Stimulated activated CD4-positive, alpha-beta T cell treated with anti-CD3 and anti-CD28 coated beads, Interleukin-1b, Interleukin-23, amount 100 ng/mL, for 1 hour (primary cell): ENCODE measurements at places on chromosomes 3 and 15.

- DNase-seq, result no peak
These were observed 118.0 kb upstream of the DPH6 start for GRCh38 chr15:35663956-35664355.

- DNase-seq, result no peak
These were observed 242.1 kb upstream of the CTDSPL start for GRCh38 chr3:37619568-37619967.

- DNase-seq, result no peak
These were observed 165.4 kb downstream of the CFAP20DC start for GRCh38 chr3:58884453-58884852.

GRCh38 chr15:39028069-39028468 lies 463.5 kb upstream of the RASGRP1 start:
- DNase-seq, result no peak

- DNase-seq, result no peak
These were observed 34.5 kb downstream of the RASGRP1 start for GRCh38 chr15:38530113-38530512.

DNA sequence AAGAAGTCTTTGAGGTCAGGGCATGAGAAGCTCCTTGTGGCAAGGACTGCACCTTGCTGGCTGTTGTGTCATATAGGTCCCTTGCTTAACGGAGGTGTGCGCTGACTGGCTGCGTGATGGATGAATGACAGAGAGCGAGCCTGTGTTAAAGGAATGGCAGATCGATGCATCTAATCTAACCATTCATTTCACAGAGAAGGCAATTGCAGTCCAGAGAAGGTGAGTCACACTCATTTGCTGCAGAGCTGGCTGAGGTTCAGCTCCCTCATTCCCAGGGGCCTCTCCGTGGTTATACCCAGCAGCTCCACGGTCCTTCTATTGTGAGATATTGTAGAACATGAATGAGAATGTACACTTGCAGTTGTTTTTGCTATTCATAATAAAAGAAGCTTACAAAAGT lies 289.3 kb downstream of the EPHB1 start:
- no peak for DNase-seq

- DNase-seq, result no peak
These were observed 377.7 kb upstream of the GOLIM4 start for GRCh38 chr3:168473334-168473890.

DNA sequence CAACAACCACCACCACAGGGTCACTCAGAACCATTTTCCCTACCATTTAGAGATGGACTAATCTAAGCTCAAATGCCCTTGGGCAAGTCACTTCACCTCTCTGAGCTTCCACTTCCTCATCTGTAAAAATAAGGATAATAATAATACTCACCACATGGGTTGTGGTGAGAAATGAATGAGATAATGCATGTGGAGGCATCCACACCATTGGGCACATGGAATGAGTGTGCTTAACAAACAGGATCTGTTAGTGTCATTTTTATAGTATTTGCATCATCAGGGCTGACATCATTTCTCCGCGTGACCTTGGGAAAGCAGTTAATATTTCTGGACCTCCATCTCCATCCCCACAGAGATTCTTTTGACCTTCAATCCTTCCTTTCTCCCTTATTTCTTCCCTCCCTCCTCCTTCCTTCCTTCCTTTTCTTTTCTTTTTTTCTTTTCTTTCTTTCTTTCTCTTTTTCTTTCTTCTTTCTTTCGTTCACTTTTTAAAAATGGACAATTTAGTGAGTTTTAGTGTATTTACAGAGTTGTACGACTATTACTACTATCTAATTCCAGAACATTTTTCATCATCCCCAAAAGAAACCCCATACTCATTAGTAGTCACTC lies 7.7 kb upstream of the RFT1 start:
- DNase-seq, result no peak

DNA sequence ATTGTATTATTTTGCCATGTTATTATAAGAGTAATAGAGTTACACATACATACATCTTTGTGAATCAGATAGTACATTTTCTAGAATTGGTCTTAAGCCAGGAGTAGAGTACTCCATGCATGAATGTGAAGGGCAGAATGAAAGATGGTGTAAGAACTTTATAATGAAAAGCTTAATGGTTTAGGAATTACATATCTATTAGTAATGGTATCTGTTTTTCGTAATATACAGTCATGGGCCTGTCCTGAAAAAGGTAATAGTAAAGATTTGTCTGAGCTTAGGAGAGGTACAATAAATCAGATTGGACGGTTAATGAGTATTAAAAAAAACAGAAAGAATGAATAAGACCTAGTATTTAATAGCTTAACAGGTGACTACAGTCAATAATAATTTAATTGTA lies 118.2 kb upstream of the PRTG start:
- DNase-seq, result no peak

GRCh38 chr3:158105710-158106253 lies 438 bp downstream of the SHOX2 start:
- no peak for DNase-seq

DNA sequence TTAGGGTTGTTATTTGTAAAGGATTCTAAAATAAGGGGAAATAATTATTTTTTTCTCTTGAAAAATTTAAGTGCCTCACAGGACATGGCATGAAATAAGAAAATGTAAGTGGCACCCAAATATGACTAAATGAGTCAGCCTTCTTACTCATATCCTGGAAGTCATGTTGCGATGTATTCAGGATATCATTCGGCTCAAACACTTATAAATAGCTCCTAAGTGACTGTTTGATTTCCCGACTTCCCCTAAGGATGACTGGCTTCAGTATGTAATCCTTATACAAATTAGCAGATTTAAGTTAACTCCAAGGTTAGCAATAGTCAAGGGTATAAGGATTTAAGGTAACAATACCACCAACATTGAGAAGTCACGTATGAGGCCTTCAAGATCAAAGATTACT lies 57.3 kb upstream of the OSTN start:
- no peak for DNase-seq

- no peak for DNase-seq
These were observed 8.5 kb downstream of the PLXND1 start for GRCh38 chr3:129598000-129598381.

GRCh38 chr3:166889241-166889640 lies 490.9 kb downstream of the ZBBX start:
- no peak for DNase-seq

DNA sequence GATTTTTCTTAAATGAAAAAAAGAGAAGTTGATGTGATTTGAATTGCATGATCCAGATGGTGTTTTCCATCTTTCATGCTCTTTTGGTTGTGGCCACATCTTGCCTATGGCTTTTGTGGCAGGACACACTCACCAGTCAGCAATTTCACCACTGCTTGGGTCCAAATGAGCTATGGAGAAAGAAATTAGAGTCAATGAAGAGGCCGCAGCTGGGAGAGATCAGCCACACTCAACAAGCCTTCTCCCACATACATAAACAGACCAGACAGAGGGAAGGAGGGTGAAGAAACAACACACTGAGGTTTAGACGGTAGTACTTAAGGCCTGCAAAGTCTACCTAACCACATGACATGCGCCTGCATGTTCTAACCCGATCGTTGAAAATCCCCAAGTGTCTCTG lies 110.7 kb upstream of the CDIN1 start:
- no peak for DNase-seq

DNA sequence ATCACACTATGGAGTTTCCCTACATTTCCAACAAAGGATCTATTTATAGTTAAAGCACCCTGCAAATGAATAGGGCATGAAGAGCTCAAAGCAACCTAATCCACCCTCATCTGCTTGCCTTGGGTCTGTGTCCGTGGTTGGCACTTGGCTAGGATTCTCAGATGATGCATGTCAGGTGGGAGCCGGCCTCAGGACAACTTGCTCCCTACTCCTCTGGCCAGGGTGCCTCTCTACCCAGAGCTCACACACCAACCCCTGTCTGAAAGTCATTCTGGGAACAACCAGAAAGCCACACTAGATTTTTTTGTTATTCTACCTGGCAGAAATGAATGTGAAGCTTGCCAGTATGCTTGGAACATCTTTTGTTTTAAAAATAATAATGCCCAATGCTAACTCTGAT lies 13.2 kb downstream of the ARHGEF3 start:
- DNase-seq, result no peak

GRCh38 chr15:33433821-33434220 lies 123.1 kb downstream of the RYR3 start:
- no peak for DNase-seq

GRCh38 chr3:39519103-39519502 lies 51.6 kb downstream of the MOBP start:
- DNase-seq, result no peak

GRCh38 chr3:27641888-27642601 lies 80.1 kb downstream of the EOMES start:
- DNase-seq, result no peak

DNA sequence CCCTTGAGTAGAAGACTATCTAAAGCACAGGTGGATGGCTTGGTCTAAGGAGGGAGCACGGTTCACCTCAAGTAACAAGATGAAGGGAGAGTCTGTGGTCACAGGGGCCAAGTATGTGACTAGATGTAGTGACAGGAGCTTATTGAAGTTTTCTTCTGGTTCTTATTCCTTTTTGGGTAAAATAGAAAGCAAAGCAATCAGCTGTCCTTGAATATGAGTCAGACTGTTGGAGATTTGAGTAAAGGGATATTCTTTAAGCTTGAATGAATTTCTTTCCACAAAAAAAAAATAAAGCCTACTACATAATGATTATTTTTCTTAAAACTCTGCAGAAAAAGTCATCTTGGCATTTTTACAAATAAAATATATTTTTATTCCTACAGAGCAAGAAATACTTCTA lies 1.5 kb upstream of the CNTN6 start:
- DNase-seq, result no peak

- DNase-seq, result no peak
These were observed 520.6 kb downstream of the MFSD1 start for GRCh38 chr3:159322322-159322939.

- no peak for DNase-seq
These were observed 214.5 kb downstream of the KCNMB2 start for GRCh38 chr3:178750639-178751300.

GRCh38 chr3:194121891-194122631 lies 13.9 kb upstream of the HES1 start:
- DNase-seq, result no peak

DNA sequence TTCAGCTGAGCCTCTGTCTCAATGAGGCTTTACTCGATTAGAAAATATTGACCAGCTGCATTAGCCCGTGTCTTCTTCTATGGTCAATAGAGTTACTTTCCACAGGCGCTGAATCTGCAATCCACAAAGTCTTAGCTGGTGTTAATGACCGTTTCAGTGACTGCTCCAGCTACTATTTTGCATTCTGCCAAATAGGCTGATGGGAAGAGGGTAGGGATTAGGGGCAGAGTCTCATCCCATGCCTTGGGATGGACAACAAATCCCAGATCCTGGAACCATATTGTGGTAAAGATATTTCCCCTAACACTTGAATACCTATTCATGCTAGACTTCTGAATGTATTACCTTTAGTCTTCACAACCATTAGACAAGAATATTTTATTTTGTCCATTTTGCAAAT lies 29.5 kb upstream of the MAGI1 start:
- no peak for DNase-seq

DNA sequence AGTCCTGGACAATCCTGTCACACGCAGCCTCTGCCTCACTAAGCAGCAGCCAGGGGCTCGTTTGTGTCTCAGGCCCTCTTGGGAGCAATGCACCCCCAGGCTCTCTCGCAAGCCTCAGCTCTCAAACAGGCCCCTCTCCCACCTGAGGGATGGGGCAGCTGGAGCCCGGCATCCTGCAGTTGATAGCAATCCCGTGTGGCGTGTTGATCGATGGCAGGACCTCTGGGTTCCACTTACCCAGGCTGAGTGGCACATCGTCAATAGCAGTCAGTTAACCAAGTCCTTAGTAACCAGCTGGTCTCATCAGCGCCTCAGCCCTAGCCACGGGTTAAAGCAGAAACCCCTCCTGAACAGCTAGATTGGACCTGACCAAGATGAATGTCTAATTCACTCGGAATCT lies 36.5 kb upstream of the PLXNA1 start:
- DNase-seq, result no peak

DNA sequence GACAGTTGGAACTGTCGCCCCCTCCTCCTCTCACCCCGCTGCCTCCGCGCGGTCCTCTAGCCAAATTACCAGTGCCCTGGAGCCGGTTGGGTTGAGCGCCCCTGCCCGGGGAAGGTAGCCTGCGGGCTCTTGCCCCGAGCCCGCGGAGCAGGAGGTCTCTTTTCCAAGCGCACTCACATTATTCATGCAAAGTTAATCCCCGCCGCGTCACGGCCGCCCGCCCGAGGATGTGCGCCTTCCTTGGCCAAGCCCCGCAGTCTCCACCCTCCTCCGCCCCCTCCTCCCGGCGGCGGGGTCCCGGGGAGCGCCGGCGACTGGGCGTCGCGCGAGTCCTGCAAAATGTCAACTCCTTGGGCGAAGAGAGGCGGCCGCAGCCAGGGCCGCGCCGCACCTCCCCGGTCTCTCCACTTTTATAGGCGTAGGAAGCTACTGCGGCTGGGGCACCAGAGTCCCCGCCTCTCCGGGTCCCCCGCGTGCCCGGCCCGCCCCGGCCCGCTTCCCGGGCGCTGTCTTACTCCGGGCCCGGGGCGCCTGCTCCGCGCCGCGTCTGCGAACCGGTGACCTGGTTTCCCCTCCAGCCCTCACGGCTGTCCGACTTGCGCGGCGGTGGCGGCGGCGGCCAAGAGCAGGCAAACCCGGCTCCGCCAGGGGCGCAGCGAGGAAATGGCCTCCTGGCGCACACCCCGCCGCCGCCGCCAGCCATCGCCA lies at the start of gene THRB:
Gene THRB, minus strand, starts transcription at position 233 of the 708 bp plus-strand sequence.
- DNase-seq, result no peak

DNA sequence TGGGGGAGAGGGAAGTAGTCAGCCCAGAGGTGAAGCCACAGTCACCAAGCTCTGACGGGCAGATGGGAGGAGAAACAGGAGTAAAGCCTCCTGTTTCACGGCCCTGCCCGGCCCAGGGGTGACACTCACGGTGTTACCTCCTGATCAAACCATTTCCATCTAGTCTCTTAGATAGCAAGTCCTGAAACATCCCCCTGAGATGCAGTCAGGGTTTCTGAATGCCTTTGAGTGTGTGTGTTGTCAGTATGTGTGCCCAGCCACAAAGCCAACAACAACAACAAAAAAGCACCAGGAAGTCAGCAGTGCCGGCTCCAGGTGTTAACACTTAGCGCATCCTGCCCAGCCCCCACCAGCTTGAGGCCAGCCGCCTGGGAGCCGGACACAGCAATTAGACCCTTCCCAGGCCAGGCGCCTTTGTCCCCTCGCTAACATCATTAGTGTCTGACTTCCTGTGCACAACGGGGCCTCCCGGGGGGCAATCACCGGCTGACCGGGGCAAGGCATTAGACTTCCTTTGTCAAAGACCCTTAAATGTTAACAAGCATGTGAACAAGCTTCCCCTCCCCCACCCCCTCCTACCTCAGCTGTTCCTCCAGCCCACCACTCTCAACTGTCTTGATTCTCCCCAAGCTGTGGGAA lies 34.5 kb downstream of the IL17RD start:
- DNase-seq, result no peak

GRCh38 chr3:72768481-72768880 lies 79.8 kb downstream of the SHQ1 start:
- DNase-seq, result no peak

GRCh38 chr3:194744826-194745225 lies 59.1 kb downstream of the FAM43A start:
- DNase-seq, result no peak

GRCh38 chr3:150170852-150171520 lies 200.3 kb upstream of the PFN2 start:
- DNase-seq, result no peak
